ENCODE measurements at places on chromosomes 7 and 10.

- no peak for DNase-seq
Observed at GRCh38 chr7:2040893-2041270, 191.9 kb downstream of the MAD1L1 start.

DNA sequence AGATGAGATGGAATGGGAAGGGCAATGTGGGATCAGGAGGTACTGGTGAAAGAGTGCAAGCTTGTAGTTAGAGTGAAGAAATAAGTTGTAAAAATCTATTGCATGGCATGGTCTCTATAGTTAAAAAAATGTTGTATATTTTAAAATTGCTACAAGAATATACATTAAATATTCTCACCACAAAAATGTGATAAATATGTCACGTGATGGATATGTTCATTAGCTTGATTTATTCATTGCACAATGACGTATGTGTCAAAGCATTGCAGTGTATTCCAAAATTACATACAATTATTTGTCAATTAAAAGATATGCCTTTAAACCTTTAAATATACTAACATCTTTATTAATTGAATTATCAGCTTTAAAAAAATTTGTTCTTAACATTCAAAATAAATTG lies 1607.1 kb downstream of the REEP3 start:
- DNase-seq: no peak

DNA sequence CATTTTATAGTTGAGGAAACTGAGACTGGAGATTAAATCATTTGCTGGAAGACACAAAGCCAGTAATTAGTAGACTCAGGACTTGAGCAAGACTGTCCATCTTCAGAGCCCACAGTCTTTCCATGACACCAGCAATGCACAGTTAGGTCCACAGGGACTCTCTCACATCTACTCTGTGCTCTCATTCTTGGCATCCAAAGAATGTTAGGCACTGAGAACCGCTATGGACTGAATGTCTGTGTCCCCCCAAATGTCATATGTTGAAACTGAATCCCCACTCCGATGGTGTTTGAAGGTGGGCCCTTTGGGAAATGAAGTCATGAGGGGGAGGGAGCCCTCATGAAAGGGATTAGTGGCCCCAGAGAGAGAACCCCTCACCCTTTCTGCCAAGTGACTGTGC lies 100.6 kb downstream of the LANCL2 start:
- DNase-seq: peak; percentile 31

DNA sequence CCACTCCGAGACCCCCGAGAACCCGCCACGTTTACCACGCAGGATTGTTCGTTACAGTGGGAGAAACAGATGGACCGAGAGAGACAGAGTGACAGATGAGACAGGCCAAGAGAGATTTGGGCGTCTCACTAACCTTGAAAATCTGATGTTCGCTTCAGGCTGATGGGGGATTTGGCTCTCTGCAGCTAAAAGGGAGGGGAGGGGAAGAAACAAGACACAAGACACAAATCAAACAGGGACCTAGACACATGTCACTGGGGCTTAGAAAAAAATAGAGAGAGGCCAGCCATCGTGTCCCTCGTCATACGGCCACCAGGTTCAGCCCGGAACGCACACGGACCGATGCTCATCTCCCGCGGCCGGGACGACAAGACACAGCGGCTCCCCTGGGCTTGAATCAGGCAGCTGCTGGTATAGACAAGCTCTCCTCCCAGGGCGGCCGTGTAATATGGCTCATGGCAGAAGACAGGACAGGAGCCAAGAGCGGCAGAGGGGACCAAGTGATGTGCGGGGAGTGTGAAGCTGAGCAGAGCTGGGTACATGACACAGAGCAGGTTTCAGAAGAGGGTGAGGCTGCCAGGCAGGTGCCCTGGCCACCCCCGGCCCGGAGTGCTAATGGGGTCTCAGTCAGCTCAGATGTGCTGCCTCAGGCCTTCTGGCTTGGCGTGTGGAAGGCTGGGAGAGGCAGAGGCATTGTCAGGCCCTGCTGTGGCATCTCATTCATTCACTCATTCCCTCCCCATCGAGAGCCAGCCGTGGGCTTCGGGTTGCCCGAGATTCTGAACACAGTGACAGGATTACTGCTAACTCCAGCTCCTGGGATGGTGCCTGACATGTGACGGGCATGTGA lies 88.5 kb upstream of the GNA12 start:
- DNase-seq: no peak

- DNase-seq: no peak
Observed at GRCh38 chr7:57653262-57653830, 203.4 kb downstream of the ZNF716 start.
